ENCODE measurements at places on chromosomes 2 and 18.

DNA sequence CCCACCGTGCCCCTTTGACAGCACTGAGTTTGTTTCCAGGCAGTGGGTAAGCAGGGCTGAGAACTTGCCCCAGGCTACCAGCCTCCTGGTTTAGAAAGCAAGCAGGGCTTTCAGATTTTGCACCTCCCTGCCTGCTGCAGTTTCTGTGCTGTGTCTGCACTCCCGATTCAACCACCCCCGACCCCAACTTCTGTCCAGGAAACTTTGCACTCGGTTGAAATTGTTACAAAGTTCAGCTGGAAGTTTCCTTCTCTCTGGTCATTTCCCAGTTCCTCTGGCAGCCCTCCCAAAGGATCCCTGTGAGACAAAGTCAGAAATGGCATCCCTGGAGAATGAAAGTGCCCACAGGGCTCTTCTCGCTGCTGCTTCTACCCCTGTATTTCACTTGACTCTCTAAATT, 12.4 kb upstream of the UPP2 start:
- H3K27ac ChIP-seq, result no peak overlapping the region
- H3K36me3 ChIP-seq, result no peaks in the 10 kb centered on the region
- no peak overlapping the region for H3K4me3 ChIP-seq
- no peak for DNase-seq
- no peaks in the 10 kb centered on the region for H3K4me1 ChIP-seq

GRCh38 chr2:156456616-156457015, 20.4 kb downstream of the GPD2 start:
- H3K27me3 ChIP-seq, result no peaks in the 10 kb centered on the region
- no peak overlapping the region for H3K27ac ChIP-seq
- H3K36me3 ChIP-seq, result peaks cover 10% of the 10 kb centered on the region
- DNase-seq, result no peak
- H3K4me1 ChIP-seq, result peaks cover 47% of the 10 kb centered on the region

DNA sequence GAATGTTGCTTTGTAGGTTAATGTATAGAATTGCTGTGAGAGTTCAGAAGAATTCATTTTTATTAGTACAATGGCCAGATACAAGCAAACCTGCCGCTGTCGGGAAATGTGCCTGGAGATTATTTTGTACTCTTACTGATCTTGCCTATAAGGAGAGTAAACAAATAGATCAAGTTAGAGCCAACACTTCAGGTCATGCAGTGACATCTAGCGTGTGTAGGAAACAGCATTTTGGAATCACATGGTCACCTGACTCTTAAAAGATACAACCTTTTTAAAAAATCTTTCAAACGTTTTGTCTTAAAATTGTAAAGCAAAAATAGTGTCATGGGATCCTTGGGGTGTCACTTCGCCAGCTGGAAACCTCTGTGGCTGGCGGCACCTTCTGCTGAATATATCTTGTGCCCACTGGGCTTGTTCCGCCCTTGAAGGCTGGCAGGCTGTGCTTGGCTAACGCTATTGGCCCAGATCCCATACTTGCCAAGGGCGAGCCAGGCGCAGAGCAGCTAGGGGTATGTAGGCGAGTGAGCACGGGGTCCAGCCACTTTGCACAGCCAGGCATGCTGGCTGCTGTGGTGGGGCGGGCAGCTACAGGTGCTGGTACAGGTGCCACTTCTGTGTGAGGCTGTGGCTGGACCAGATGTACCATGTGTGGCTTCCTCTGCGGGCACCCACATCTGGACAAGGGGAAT, 19.5 kb upstream of the RPRM start:
- no peak overlapping the region for H3K4me3 ChIP-seq
- no peaks in the 10 kb centered on the region for H3K27me3 ChIP-seq
- H3K36me3 ChIP-seq, result no peaks in the 10 kb centered on the region
- H3K27ac ChIP-seq, result no peak overlapping the region
- no peak for DNase-seq
- H3K4me1 ChIP-seq, result no peaks in the 10 kb centered on the region

- H3K4me3 ChIP-seq, result no peak overlapping the region
- H3K36me3 ChIP-seq, result no peaks in the 10 kb centered on the region
- DNase-seq, result no peak
- H3K27ac ChIP-seq, result no peak overlapping the region
Measured at GRCh38 chr2:60353863-60354262, 199.6 kb downstream of the BCL11A start.

DNA sequence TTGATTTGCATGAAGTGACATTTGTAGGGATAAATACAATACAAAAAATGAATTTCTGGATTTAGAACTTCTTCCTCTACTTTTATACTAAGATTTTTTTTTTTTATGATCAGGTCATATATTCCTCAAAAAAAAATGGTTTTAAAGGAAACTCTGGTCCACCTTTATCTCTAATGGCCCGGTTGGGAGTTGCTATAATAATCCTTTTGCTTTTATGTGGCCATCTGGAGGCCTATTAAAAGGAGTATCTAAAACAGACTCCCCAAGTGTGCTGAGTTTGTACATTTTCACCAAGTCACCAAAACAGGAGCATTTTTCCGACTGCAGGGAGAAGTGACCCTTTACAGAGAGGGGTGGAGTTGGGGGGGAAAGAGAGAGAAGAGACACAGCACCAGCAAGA, 329.2 kb upstream of the FIGN start:
- H3K36me3 ChIP-seq, result no peaks in the 10 kb centered on the region
- DNase-seq, result no peak
- no peaks in the 10 kb centered on the region for H3K27me3 ChIP-seq
- no peaks in the 10 kb centered on the region for H3K4me1 ChIP-seq
- H3K27ac ChIP-seq, result no peak overlapping the region
